Activated CD8-positive, alpha-beta memory T cell treated with anti-CD3 and anti-CD28 coated beads for 4 hours (primary cell): ENCODE measurements at places on chromosomes 3 and 15.

DNA sequence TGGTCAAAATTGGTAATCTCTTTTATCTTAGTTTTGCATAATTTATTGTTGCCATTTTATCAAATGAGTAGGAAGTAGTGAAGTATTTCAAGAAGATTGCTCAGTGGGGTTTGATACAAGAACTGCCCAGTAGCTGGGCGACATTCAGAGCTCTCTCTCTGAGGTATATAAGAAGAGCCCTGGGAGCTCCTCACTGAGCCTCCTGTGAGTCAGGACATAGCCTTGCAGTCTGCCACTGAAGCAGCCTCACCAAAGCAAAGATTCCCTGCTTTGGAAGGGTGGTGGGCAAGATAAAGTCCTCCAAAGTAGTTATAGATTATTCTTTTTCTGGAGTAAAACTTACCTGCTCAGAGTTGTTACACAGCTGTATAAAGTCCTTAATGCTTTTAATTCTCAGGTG is 26.1 kb downstream of the SKIL start:
- DNase-seq: no peak

- no peak for DNase-seq
These were observed 14.0 kb upstream of the PIAS1 start for GRCh38 chr15:68040144-68040543.

GRCh38 chr3:157409516-157409915 is 27.1 kb upstream of the PTX3 start:
- DNase-seq: no peak

DNA sequence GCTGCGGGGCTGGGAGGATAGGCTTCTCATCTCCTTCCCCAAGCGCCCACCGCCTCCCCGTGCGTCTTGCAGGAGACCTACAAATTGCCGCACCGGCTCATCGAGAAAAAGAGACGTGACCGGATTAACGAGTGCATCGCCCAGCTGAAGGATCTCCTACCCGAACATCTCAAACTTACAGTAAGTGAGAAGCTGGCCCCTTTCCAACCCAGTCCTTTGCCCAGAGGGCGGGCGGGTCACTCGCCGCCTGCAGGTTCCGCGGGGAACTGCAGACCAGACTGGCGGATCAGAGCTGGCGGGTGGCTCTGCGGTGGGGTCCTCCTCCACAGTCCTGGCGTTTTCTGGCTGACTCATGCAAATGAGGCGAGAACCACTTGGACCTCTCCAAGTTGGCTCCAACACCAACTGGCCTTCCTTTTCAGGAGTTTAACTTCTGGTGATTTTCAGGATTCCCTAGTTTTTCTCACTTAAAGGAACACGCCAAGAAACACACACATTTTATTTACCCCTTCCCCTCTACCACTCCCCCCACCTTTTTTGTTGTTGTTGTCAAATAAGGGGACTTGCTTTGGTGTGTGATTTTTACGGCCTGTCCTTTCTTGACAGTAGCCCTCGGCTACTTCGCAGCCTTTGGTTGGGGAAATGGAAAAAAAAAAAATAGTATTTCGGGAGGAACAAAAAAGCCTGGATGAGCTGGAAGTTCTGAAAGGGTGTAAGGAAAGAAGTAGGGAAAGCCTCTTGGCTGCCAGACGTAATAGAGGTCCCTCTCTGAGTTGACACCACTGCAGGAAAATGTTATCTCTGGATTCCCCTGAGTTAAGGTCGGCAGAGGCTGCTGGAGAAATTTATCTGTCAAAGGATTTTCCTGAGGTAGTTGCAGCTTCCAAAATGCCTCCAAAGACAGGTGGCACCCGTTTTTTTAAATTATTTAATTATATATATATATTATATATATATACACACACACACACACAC is 1.3 kb downstream of the BHLHE40 start:
- DNase-seq: peak; percentile 83

DNA sequence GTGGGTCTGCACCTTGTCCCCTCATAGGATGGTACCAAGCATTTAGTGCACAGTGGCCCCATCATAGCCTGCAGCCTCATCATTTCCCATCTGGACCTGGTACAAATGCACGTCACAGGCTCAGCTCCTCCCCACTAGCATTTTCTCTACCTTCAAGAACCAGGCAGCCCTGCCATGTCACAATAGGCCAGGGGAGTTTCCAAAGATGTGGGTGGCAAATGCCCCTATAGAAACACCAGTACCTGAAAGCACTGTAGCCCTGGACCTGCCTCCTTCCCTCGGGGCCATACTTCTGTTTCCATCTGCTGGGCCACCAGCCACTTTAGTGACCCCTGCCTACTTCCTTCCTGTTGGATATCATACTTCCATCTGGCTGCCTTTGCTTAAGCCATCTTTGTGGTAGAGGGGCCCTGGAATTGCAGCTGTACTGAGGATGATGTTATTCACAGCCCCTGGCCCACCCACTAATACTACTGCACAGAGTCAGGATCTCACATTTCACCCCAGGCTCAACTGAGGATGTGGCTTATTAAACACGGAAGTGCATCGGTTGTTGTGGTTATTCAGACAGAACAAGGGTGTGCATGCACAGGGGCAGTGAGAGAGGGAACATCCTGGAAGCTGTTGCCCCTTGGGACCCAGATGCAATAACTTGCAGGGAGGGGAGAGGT is 3.8 kb downstream of the TCTA start:
- peak; percentile 52 for DNase-seq

DNA sequence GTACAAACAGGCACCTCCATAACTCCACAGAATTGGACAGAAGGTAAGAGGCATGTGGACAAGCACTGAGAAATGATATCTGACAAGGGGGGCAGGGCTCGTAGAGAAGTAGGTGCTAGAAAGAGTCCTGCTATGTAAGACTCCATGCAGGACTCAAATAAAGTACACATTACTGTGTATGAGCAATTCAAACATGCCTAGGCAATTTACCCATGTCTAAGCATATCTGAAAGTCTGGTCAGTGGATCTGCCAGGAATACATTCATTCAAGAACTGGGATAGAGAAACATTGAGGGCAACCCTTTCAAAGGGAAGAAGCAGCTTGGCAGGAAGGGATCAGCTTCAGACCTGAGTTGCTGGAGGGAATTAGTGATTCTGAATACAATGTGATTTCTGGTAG is 174.1 kb upstream of the MCTP2 start:
- no peak for DNase-seq

DNA sequence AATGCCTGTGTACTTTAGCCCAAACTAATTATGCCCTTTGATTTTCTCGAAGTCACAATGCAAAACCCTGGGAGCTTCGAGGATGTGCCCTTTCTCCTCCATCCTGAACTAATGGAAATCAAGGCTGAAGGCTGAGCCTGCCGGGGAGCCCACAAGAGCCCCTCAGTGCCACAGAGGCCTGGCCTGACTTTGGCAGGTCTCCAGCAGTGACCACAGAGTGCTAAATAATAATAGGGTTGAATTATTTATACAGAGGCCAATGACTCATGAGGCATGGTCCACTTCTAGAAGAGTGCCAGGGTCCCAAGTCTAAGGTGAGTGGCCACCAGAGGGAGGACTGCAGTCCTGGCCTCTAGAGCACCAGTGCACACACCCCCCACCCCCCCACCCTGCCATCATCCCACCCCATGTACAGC is 19.1 kb upstream of the GLCE start:
- DNase-seq: no peak

GRCh38 chr3:192887701-192888100 is 30.0 kb downstream of the MB21D2 start:
- DNase-seq: no peak

DNA sequence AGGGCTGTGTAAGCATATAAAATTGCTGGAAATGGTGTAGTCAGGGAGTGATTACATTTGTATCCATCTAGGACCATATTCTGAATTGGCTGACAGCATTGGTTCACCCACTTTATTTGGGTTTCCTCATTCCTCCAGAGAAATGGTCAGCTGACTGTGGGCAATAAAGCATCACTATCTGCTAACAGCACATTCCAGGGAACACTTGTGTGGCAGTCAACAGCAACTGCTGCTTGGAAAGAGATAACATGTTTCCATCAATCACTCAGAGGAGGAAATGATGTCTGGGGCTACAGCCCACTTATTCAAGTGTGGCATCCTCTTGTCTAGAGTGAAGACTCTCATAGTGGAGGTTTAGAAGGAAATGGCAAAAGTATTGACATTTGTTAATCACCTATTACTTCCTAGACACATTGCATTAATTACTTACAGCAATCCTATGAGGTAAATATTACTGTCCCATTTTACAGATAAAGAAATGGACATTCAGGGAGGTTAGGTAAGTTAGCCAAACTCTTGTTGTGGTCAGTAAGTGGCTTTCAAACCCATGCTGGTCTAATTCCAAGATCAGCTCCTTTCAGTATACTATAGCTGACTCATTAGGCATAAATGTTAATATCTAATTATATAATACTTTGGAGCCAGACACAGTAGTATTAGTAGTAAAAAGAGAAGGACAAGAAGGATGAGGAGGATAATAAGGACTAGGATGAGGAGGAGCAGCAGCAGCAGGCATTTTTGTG is 247.8 kb downstream of the ALCAM start:
- DNase-seq: no peak

DNA sequence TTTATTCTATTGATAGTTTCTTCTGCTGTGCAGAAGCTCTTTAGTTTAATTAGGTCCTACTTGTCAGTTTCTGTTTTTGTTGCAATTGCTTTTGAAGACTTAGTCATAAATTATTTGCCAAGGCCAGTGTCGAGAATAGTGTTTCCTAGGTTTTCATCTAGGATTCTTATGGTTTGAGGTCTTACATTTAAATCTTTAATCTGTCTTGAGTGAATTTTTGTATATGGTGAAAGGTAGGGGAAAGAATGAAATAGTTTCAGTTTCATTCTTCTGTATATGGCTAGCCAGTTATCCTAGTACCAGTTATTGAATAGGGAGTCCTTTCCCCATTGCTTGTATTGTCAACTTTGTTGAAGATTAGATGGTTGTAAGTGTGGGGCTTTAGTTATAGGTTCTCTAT is 10.6 kb upstream of the GCSAM start:
- no peak for DNase-seq

DNA sequence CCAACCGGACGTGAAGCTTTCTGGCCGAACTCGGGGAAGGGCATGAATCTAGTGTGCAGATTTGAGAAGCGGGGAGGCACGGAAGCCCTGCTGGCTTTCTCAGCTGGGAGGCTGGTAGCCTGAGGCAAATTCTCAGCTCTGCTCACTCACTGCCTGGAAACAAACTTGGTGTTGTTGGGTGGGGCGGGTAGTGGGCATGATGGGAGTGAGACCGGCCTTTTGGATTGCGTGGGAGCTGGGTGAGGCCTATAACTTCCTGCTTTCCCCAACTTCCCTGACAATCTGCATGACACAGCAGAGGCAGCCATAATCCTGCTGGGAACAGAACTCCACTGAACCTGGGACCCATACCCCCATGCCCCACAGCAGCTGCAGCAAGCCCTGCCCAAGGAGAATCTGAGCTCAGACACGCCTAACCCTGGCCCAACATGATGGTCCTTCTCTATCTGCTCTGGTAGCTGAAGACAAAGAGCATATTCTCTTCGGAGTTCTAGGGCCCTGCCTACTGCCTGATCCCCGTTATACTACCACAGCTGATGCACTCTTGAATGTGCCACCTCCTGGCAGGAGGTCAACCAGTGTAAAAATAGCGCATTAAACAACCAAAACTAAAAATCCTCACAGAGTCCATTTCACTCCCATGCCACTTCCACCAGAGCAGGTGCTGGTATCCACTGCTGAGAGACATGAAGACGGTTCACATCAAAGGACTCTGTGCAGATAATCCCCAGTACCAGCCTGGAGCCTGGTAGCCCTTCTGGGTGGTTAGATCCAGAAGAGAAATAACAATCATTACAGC is 44.7 kb downstream of the CEP70 start:
- DNase-seq: no peak
